ENCODE measurements at places on chromosomes 13 and 19.

DNA sequence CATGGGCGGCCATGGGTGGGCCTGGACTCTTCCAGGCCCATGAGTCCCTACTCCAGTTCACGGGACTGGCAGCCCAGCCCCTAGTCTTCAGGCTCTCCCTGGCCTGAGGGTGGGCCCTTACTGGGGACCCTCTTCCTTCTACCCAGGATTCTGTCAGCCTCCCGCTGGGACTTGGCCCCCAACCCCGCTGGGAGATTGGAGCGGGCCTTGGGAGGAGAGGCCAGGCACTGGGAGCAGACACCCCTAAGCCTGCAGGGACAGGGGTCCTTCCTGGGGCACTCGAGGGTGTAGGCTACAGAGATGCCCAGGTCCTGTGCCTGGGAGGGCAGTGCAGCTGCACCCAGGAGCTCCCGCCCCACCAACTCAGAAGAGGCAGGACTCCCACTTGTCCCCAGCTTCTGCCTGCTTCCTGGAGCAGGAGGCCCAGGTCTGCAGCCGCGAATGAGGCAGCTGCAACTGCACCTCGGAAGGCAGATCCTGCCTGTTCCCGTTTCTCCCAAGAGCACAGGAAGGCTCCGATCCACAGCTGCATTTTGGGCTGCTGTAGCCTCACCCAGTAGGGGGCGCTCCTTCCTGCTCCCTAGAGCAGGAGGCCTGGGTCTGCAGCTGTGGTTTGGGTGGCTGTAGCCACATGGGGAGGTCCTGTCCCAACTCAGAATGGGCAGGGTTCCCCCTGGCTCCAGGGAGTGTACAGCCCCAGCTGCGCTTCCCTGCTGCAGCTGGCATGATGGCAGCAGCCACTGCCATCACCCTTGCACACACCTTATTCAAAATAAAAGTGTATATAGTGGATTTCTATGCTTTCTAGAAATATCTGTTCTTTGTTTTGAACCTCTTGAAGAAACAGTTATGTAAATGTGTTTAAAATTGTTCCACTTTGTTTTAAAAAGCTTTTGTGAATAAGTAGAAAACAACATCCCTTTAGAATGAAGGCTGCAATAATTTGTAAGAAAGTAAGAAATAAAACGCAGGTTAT is 46.8 kb downstream of the TEX26 start:
- peak; percentile 14 for DNase-seq

DNA sequence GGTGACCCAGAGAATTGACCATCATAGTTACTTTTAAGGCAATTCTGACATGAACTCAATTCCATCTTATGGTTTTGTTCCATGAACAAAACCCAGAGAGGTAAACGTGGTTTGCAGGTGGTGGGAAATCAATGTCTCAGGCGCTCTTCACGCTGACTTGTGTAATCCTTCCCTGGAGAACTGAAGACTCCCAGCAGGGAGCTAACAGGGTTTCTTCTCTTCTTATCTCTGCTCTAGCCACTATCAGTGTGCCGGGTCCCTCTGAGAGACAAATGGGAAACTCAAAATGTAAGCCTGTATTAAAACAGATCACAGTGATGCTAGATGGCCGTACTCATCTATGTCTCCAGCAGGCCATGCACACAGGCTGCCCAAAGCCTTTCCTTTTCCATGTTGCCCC is 57.6 kb upstream of the ARGLU1 start:
- no peak for DNase-seq

DNA sequence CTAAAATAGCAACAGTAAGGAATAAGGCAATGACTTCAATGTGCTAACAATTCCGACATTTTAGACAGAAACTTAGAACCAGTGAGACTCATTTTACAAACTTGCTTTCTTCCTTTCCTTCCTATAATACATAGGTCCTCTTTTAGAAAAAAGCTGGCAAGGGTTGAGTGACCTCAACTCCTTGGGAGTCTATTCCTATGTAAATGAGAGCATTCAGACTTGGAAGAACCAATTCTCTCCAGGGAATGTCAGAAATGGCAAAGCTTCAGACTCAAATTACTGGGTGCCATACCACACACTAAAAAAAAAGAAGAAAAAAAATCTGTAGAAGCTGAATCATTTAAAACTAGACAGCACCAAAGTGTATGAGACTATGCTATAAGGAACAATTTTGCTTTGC is 1328.2 kb downstream of the OLFM4 start:
- no peak for DNase-seq

GRCh38 chr13:22549126-22549525 is 631.7 kb upstream of the SGCG start:
- no peak for DNase-seq

DNA sequence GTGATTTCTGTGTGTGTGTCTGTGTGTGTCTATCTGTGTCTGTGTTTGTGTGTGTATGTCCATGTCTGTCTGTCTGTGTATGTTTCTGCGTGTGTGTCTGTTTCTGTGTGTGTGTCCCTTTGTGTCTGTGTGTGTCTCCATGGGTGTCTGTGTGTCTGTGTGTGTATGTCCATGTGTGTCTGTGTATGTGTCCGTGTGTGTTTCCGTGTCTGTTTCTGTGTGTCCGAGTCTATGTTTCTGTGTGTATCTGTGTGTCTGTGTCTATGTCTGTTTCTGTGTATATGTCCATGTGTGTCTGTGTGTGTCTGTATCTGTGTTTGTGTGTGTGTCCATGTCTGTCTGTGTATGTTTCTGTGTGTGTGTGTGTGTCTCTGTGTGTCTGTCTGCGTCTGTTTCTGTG is 276.3 kb upstream of the SOX1 start:
- no peak for DNase-seq

DNA sequence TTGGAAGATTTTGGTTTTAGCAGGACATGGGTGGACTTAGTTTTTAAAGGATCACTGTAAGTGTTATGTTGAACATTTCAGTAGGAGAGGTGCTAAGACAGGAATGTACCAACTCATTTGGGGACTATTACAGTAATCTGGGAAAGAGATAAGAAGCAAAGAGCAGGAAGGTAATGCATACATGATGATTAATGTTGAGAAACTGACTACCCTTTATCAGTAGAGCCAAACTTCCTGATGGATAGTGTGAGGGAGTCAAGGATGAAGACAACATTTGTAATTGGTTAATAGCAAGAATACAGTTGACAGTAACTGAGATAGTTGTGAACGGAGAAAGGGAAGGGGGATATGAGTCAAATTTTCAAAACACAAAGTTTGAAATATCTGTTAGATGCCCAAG is 421.9 kb upstream of the PRR20A start:
- no peak for DNase-seq

GRCh38 chr19:1063909-1064660 is 2.9 kb upstream of the ARHGAP45 start:
- DNase-seq, result no peak

- no peak for DNase-seq
Measured at GRCh38 chr19:53660584-53660983, 28.8 kb downstream of the DPRX start.

DNA sequence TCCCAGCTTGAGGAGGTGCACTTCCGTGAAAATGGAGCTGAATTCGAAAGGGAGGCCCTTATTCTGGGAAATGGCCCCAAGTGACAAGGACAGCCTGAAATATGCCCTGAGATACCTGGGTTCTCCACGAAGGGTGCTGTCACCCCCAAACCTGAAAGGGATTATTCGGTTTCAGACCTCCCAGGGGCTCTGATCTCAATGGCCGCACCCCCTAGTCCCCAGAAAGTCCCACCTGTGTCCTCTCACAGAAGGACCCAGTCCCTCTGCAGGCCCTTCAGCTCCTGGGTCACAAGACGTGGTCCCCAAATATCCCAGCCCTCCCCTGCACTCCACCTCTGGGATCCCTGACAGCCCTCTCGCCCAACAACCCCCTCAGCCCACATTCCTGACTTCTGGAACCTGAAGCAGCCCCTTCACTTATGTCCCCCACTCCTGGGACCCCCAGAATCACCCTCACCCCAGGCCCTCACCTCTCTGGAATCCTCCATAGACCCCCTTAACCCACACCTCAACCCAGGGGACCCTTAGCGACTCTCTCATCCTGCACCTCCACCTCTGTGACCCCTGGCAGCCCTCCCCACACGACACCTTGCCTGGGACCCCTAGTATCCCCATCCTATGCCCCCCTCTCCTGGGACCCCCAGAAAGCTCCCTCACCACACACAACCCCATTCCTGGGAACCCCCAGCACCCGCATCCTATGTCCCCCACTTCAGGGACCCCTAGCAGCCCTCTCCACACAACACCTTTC is 606 bp downstream of the SYNGR4 start:
- DNase-seq, result no peak

- no peak for DNase-seq
Measured at GRCh38 chr19:7668842-7669241, at the start of gene RETN. Gene RETN (plus strand): TSS chr19:7669049. CDS start chr19:7669327, 278 bp downstream.

DNA sequence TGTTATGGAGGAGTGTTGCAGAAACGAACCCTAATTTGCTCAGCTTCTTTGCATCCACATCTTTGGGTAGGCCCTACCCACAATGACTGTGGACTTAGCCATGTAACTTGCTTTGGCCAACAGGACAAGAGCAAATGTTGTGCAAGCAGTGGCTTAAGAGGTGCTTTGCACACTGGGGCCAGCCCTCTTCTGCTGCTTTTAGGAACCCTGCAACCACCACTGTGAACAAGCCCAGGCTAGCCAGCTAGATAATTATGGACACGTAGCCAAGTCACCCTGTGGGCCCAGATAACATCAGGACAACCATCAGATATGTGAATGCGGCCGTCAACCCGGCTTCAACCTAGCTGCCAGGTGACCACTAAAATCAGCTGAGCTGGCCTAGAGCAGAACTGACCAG is 17.1 kb downstream of the C19orf47 start:
- no peak for DNase-seq

DNA sequence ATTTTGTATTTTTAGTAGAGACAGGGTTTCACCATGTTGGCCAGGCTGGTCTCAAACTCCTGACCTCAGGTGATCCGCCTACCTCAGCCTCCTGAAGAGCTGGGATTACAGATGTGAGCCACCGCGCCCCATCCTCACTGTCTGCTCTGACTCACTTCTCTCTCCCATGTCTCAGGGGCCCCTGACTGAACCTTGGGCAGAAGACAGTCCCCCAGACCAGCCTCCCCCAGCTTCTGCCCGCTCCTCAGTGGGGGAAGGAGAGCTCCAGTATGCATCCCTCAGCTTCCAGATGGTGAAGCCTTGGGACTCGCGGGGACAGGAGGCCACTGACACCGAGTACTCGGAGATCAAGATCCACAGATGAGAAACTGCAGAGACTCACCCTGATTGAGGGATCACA is 5.0 kb downstream of the SIGLEC9 start:
- DNase-seq, result no peak

GRCh38 chr19:55165952-55166529 is 372 bp downstream of the DNAAF3 start:
- DNase-seq, result no peak

- no peak for DNase-seq
Measured at GRCh38 chr13:82412749-82413148, 1469.5 kb downstream of the SLITRK1 start.

Measured in stimulated activated CD8-positive, alpha-beta memory T cell treated with anti-CD3 and anti-CD28 coated beads, Interleukin-4, amount 100 ng/mL, for 4 hours (primary cell).